Left cardiac atrium (tissue), 4 donors: ENCODE measurements at places on chromosomes 4 and X. TPM values are rescaled to one million over a fixed set of nuclear protein-coding genes. Genes with fewer than 3 reads are reported as not detected.

EVC2 gene
- 2.9 TPM for total RNA-seq

CXorf49 gene
- total RNA-seq = not detected

SSX2 gene
- not detected for total RNA-seq

AMOT gene
- total RNA-seq = 6.9 TPM

MSX1 gene
- 4.5 TPM for total RNA-seq

ETNPPL gene
- total RNA-seq = 13.5 TPM

GYG2 gene
- total RNA-seq = 21.1 TPM

CFP gene
- 3.9 TPM for total RNA-seq

LEF1 gene
- 0.71 TPM for total RNA-seq

CHIC2 gene
- total RNA-seq = 16.9 TPM

SMIM10L2A gene
- 3.4 TPM for total RNA-seq

WNK3 gene
- total RNA-seq = 0.71 TPM

NLRP2B gene
- not detected for total RNA-seq

GK gene
- 6.3 TPM for total RNA-seq
